ENCODE measurements at places on chromosomes 5 and 9.

GRCh38 chr9:76667521-76667957 lies 96.7 kb upstream of the PCA3 start:
- no peaks in the 10 kb centered on the region for H3K27me3 ChIP-seq
- no peaks in the 10 kb centered on the region for H3K4me1 ChIP-seq
- no peak for ATAC-seq
- no peak overlapping the region for H3K4me3 ChIP-seq
- H3K27ac ChIP-seq: no peak overlapping the region

GRCh38 chr5:116557669-116558271 lies 16.9 kb downstream of the SEMA6A start:
- no peak for ATAC-seq
- no peak overlapping the region for H3K27ac ChIP-seq
- H3K4me1 ChIP-seq: no peaks in the 10 kb centered on the region
- no peaks in the 10 kb centered on the region for H3K27me3 ChIP-seq
- H3K36me3 ChIP-seq: no peaks in the 10 kb centered on the region
- H3K4me3 ChIP-seq: no peak overlapping the region

- H3K36me3 ChIP-seq: no peaks in the 10 kb centered on the region
- H3K27me3 ChIP-seq: no peaks in the 10 kb centered on the region
- ATAC-seq: peak; percentile 36
- H3K4me1 ChIP-seq: no peaks in the 10 kb centered on the region
These were observed 85.4 kb downstream of the GLIS3 start for GRCh38 chr9:4214486-4214885.

- H3K36me3 ChIP-seq: peaks cover 27% of the 10 kb centered on the region
- H3K27ac ChIP-seq: no peak overlapping the region
- H3K4me1 ChIP-seq: peaks cover 38% of the 10 kb centered on the region
- no peak for ATAC-seq
These were observed 1.4 kb downstream of the MXD3 start for GRCh38 chr5:177310332-177310731.

GRCh38 chr9:5832538-5833529 lies at the start of gene ERMP1:
ERMP1 (minus strand) TSS chr9:5833117; CDS start chr9:5833027, 90 bp downstream.
- peak within 1 kb of the TSS; percentile 84 for H3K27ac ChIP-seq
- peak within 1 kb of the TSS; percentile 66 for H3K4me3 ChIP-seq
- no peaks in the 10 kb centered on the region for H3K27me3 ChIP-seq
- ATAC-seq: peak; percentile 94
- no peaks in the 10 kb centered on the region for H3K36me3 ChIP-seq

GRCh38 chr5:181222630-181223057 lies 437 bp upstream of the TRIM41 start:
- H3K27me3 ChIP-seq: no peaks in the 10 kb centered on the region
- H3K4me3 ChIP-seq: peak overlapping the region; percentile 59
- peak; percentile 10 for ATAC-seq
- peak overlapping the region; percentile 95 for H3K27ac ChIP-seq
- H3K4me1 ChIP-seq: peaks cover 6% of the 10 kb centered on the region

GRCh38 chr9:96510258-96510657 lies 60.3 kb downstream of the HABP4 start:
- H3K4me3 ChIP-seq: no peak overlapping the region
- no peak for ATAC-seq
- no peak overlapping the region for H3K27ac ChIP-seq
- peaks cover 3% of the 10 kb centered on the region for H3K4me1 ChIP-seq
- no peaks in the 10 kb centered on the region for H3K36me3 ChIP-seq

GRCh38 chr5:177472460-177473442 lies 683 bp downstream of the DBN1 start:
- no peak for ATAC-seq
- H3K4me3 ChIP-seq: peak overlapping the region; percentile 89
- H3K4me1 ChIP-seq: no peaks in the 10 kb centered on the region
- peaks cover 15% of the 10 kb centered on the region for H3K36me3 ChIP-seq
